ENCODE measurements at places on chromosomes 16 and 17. TPM values are rescaled to one million over a fixed set of nuclear protein-coding genes. Genes with fewer than 3 reads are reported as not detected.
A peak's percentile ranks its signal among the peaks of the same experiment; 100 is the strongest.

HASPIN gene
- 1.5 TPM for total RNA-seq

ZNF747 gene
- total RNA-seq = 9.2 TPM

SLC2A4 gene
- 0.83 TPM for total RNA-seq

ABCC12 gene
- not detected for total RNA-seq

KRTAP1-1 gene
- not detected for total RNA-seq

KRTAP3-2 gene
- total RNA-seq = 0.57 TPM

CHMP1A gene
- total RNA-seq = 83.0 TPM

TBX2 gene
- total RNA-seq = 3.4 TPM

- no peaks in the 10 kb centered on the region for H3K4me1 ChIP-seq
- H3K27me3 ChIP-seq = no peaks in the 10 kb centered on the region
- no peak overlapping the region for H3K4me3 ChIP-seq
- no peaks in the 10 kb centered on the region for H3K36me3 ChIP-seq
- H3K27ac ChIP-seq = no peak overlapping the region
Observed at GRCh38 chr17:21676281-21677111, 15.8 kb upstream of the KCNJ18 start.

DNA sequence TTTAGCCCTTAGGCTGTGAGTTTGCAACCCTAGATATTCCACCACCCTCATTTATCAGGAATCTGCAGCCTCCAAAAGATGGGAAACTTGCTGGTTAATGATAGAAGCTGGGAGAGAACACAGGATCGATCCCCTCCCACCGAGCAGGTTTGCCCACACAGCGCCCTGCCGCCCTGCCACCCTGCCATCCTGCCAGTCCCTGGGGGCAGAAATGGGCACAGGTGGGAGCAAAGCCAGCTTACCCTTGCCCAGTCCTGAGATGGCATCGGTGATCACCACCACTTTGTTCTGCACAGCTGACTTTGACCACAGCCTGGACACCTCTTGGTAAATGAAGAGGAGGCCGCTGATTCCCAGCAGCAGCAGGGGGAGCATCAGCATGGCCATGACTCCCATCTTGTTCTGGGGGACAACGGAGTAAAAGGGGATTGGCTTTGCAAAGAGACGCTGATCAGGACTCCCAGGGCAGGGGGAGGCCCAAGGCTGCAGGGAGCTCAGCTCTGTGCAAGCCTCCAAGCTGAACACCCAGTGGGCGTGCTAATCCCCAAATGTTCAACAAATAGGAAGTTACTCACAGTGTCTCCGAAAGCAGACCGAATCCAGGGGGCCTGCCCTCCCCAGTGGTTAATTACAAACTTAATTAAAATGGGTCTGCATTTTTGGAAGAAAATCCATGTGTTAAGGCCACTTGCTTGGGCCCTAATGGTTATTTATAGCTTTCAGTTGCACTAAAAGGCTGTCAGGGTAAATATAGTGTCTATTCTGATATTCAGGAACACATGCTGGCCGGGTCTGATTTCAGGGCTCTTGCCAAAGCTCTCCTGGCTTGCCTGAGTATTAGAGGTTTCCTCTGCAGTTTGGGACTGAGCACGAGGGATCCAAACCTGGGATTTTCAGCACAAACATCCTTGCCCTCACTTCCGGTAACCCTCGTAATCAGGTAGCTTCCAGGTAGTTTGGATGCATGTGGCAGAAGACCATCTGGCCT is at the start of gene DHRS7C:
Gene DHRS7C (minus strand): TSS at position 704 of the 988 bp plus-strand sequence. CDS start 308 bp downstream, at position 396.
- H3K36me3 ChIP-seq = no peaks in the 10 kb centered on the region
- H3K4me3 ChIP-seq = no peak within 1 kb of the TSS
- no peaks in the 10 kb centered on the region for H3K4me1 ChIP-seq
- DNase-seq = no peak

GRCh38 chr16:78365366-78365765 is 265.9 kb downstream of the WWOX start:
- H3K36me3 ChIP-seq = no peaks in the 10 kb centered on the region
- H3K27ac ChIP-seq = no peak overlapping the region
- H3K27me3 ChIP-seq = no peaks in the 10 kb centered on the region
- no peaks in the 10 kb centered on the region for H3K4me1 ChIP-seq
- DNase-seq = no peak

GRCh38 chr17:28279411-28279810 is 39.6 kb upstream of the TMEM97 start:
- no peak overlapping the region for H3K4me3 ChIP-seq
- no peaks in the 10 kb centered on the region for H3K27me3 ChIP-seq
- DNase-seq = no peak
- H3K27ac ChIP-seq = no peak overlapping the region
- peaks cover 8% of the 10 kb centered on the region for H3K4me1 ChIP-seq

- no peaks in the 10 kb centered on the region for H3K27me3 ChIP-seq
- peak overlapping the region; percentile 25 for H3K27ac ChIP-seq
- H3K36me3 ChIP-seq = peaks cover 12% of the 10 kb centered on the region
- no peak for DNase-seq
Observed at GRCh38 chr17:38476549-38476948, 48.3 kb downstream of the ARHGAP23 start.

DNA sequence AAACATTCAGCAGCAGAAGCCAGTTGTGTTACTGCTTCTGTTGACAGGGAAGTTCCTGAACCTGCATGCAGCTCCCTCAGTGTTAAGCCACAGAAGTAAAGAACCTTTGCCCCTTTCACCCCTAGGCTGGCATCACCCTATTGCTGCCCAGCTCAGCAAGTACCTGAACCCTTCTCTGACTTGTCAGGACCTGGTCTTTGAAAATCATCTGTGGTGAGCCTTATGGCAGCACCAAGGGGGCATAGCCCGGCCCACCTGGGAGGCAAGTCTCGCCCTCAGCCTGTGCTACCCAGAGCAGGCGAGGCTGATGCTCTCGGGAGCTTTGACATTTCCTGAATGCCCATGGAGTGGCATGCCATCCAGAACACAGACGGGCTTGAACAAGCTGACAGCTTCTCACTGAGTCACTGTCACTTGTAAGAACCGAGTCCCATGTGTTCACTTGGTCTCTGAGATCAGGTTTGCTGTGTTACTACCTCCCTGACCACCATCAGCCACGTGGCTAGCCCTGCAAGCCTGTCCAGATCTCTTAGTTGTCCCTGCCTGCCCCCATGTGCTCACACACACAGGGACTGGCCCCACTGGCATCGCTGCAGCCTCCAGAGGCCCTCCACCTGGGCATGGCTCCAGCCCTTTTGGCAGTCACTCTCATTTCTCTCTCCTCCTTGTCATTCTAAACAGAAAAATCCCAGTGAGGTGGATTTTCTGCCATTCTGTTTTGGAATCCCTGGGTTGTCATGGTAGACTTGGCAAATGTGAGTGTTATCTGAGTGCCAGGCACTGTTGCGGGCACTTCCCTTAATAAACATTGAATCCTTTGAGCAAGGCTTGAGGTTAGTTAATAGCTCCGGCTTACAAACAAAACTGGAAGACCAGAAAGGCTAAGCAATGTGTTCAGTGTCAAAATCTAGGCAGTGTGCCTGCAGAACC is 2.9 kb upstream of the CARMIL2 start:
- peaks cover 29% of the 10 kb centered on the region for H3K27me3 ChIP-seq
- peaks cover 40% of the 10 kb centered on the region for H3K4me1 ChIP-seq
- H3K4me3 ChIP-seq = no peak overlapping the region
- peaks cover 22% of the 10 kb centered on the region for H3K36me3 ChIP-seq
- peak overlapping the region; percentile 32 for H3K27ac ChIP-seq
- no peak for DNase-seq

DNA sequence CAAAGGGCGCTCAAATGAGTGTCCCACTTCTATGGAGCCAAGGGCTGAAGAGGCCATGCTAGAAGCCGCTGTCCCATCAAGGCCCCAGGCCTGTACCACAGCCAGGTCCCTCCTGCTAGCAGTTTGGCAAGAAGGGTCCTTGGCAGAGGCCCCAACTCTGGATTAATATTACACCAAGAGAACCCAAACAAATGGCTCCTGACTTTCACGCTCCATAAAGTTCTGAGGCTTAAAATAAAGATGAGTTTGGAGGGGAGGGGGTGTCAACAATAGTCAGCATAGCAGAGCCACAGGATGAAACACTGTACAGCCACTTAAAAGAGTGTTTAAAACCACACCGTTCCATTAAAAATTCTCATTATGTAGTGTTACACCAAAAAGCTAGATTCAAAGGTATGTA is 30.5 kb downstream of the CUEDC1 start:
- H3K27ac ChIP-seq = peak overlapping the region; percentile 3
- no peak for DNase-seq
- H3K36me3 ChIP-seq = no peaks in the 10 kb centered on the region
- H3K4me1 ChIP-seq = peaks cover 26% of the 10 kb centered on the region

GRCh38 chr17:29549177-29549923 is 17.5 kb downstream of the ABHD15 start:
- no peaks in the 10 kb centered on the region for H3K27me3 ChIP-seq
- H3K27ac ChIP-seq = no peak overlapping the region
- no peaks in the 10 kb centered on the region for H3K4me1 ChIP-seq
- no peaks in the 10 kb centered on the region for H3K36me3 ChIP-seq

DNA sequence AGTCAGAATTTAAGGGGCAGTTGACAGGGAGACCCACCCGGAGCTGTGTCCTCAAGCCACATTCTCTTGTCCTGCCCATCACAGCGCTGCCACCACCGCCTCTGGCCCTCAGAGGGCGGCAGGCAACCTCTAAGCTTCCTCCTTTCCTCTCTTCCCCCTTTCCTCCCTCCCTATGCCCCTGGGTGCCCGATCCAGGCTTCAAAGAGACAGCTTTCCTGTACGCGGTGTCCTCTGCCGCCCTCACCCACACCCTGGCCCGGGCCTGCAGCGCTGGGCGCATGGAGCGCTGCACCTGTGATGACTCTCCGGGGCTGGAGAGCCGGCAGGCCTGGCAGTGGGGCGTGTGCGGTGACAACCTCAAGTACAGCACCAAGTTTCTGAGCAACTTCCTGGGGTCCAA is 23.5 kb downstream of the WNT9B start:
- no peak overlapping the region for H3K27ac ChIP-seq
- H3K36me3 ChIP-seq = no peaks in the 10 kb centered on the region
- H3K27me3 ChIP-seq = no peaks in the 10 kb centered on the region
- H3K4me1 ChIP-seq = peaks cover 19% of the 10 kb centered on the region
- DNase-seq = no peak

GRCh38 chr16:84813141-84813934 is 6.4 kb upstream of the CRISPLD2 start:
- H3K27ac ChIP-seq = no peak overlapping the region
- no peak for DNase-seq
- no peaks in the 10 kb centered on the region for H3K36me3 ChIP-seq
- H3K27me3 ChIP-seq = no peaks in the 10 kb centered on the region

- H3K4me3 ChIP-seq = no peak overlapping the region
- no peaks in the 10 kb centered on the region for H3K27me3 ChIP-seq
- H3K27ac ChIP-seq = peak overlapping the region; percentile 78
- H3K4me1 ChIP-seq = peaks cover 67% of the 10 kb centered on the region
- H3K36me3 ChIP-seq = no peaks in the 10 kb centered on the region
- no peak for DNase-seq
Observed at GRCh38 chr17:35791681-35792350, 3.6 kb downstream of the MMP28 start.

GRCh38 chr17:19398301-19399181 is 11.6 kb upstream of the MFAP4 start:
- no peaks in the 10 kb centered on the region for H3K27me3 ChIP-seq
- no peak for DNase-seq
- peak overlapping the region; percentile 79 for H3K27ac ChIP-seq
- H3K36me3 ChIP-seq = no peaks in the 10 kb centered on the region

DNA sequence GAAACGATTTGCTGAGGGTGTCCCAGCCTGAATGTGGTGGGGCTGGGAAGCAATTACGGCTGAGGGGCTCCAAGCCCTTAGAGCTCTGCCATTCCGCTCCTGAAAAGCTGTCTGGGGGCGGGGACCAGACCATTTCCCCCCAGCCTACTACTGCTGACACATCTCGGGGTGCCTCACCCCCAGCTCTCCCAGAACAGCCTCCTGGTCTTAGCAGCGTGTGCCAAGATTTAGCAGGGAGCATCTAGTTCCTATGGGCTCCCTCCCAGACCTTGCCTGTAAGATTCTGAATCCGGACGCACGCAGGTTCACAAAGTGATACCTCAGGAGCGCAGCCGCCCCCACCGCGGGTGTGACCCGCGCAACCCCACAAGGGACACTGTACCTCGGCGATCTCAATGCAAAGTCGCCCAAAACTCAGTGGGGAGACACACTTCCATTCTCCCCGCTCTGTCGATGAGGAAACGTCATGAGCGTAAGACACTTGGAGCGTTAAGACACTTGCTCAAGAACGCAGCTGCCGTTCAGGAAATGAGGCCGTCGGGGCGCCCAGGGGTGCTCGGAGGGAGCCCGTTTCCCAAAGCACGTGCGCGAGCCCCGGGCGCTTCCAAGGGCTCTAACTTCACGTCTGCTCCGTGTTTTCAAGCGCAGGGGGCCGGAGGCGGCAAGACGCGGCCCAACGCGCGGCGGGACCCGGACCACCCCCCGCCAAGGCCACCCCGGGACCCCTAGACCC is 629 bp downstream of the GEMIN4 start:
- H3K36me3 ChIP-seq = peaks cover 11% of the 10 kb centered on the region
- H3K27me3 ChIP-seq = no peaks in the 10 kb centered on the region
- no peak for DNase-seq
- H3K27ac ChIP-seq = peak overlapping the region; percentile 94
- H3K4me1 ChIP-seq = peaks cover 32% of the 10 kb centered on the region

DNA sequence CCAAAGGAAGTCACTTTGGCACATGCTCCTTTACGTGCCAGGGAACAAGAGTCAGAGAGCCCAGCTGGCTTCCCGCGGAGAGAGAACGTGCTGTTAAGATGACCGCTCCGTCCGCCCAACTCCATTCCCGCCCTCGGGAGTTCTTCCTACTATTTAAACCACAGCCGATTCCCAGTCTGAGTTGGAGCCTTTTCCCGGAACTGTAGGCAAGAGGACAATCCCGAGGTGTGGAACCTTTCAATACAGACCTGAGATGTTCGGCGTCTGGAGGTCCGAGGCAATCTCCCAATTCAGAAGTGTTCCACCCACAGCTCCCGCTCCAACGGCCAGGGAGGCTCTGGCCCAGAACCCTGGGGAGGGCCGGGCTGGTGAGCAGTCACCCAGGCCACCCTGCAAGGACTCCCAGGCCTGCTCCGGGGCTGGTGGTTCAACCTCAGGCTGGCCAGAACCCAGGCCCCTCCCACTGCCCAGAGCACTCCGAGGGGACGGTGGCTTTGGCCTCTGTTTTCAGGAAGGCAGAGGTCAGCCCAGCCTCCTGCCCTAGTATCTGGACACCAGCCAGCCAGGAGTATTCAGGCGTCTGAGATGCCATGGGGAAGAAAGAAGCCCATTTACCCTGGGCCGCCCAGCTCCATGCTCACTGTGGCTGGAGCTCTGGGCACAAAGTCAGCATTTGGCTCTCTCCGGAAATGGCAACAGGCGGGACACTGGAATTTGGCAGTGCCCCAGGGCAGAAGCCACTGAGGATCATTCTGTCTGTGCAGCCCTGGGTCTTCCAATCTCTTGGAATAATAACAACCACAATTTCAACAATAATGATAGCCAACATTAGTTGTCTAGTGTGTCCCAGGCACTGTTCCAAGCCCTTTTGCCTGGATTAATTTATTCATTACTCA is 21.4 kb downstream of the EMP2 start:
- no peak for DNase-seq
- H3K27ac ChIP-seq = peak overlapping the region; percentile 71
- no peak overlapping the region for H3K4me3 ChIP-seq
- no peaks in the 10 kb centered on the region for H3K27me3 ChIP-seq

GRCh38 chr16:30142672-30143346 is 19.8 kb upstream of the MAPK3 start:
- no peaks in the 10 kb centered on the region for H3K4me1 ChIP-seq
- H3K4me3 ChIP-seq = no peak overlapping the region
- H3K36me3 ChIP-seq = no peaks in the 10 kb centered on the region
- H3K27ac ChIP-seq = no peak overlapping the region
